CD8-positive, alpha-beta memory T cell (primary cell): ENCODE measurements at places on chromosomes 7 and 10. TPM values are rescaled to one million over a fixed set of nuclear protein-coding genes. Genes with fewer than 3 reads are reported as not detected.

DNA sequence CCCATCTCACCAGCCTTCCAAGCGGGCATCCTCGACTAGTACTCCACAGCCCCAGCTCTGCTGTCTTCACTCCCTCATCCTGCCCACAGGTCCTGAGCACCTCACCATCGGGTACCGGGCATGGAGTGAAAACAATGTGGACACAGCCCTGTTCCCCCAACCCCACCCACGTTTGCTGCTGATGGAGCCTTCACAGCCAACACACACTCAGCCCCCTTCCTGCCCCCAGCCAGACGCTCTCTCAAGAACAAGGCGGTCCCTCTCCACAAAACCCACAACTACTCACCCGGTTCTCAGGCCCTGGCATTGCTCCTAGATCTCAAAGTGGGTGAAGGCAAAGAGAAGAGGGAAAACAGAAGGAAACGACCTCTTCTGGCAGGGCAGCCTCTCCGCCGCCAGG, 56.1 kb downstream of the SLIT1 start:
- DNase-seq = no peak

- no peak for DNase-seq
Measured at GRCh38 chr10:69968830-69969229, 83.8 kb upstream of the MACROH2A2 start.

Gene CLDN3
- not detected for total RNA-seq

GRCh38 chr10:71819441-71819861, 31.6 kb downstream of the PSAP start:
- no peak for DNase-seq

- DNase-seq = no peak
Measured at GRCh38 chr7:91270372-91270771, 6.1 kb downstream of the FZD1 start.

- no peak for DNase-seq
Measured at GRCh38 chr7:43151076-43151475, 38.6 kb downstream of the HECW1 start.

DNA sequence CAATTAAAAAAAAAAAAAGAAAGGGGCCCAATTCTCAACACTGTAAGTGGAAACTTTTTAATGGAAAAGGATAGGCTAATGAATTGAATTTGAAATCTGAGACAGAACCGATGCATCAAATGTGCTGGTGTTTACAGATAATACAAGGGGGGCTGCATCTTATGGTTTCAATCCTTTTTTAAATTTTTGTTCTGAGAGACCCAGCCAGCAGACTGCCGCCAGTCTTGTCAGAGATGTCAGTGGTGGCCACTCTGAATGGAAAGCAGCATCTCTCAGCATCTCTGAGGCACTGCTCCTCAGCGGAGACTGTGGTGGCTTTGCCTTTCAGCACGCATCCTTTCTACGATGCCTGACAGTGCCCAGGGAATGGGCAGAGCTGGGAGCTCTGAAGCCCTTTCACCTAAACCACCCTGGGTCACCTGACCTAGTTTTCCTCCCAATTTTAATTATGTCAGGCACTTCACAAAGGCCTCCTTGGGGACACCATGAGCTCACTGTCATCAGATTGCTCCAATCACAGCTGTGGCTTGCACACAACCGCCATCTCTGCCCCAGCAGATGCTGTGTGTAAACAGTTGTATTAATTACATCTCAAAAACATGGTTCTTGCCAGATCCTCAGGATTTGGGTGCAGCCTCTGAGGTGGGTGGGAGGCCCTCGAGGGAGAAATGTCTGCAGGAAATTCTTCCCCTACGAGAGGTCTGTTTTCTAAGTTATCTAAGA, 81.2 kb downstream of the EGFR start:
- DNase-seq = no peak

Gene WNT8B
- not detected for total RNA-seq

DNA sequence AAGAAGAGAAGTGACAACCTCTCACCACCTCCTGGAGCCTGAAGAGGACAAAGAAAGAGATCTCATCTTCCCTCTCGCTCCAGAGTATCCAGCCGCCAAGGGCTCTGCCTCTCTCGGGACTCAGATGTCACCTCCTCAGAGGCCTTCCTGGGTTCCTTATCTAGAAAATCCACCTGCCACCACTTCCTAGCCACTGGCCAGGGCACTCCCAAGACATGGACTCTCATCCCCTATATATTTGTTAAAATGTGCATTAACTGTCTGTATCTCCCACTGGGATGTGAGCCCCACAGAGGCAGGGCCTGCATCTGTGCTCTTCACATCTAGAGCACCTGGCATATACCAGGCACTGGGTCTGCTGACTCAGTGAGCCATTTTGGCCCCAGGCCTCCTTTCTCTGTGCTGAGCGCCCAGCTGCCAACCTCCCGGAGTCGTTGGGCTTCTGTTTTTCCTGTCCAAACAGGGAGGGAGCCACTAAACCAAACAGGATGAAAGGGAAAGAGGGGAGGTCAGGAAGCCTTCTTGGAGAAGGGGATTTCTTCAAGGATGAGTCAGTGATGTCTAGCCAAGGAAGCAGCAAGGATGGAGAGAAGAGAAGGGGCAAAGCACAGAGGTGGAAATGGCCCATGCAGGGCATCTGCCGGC, 58.9 kb downstream of the KCNMA1 start:
- DNase-seq = no peak

GRCh38 chr10:122665946-122666345, 33.7 kb downstream of the C10orf120 start:
- DNase-seq = no peak
